CD4-positive, alpha-beta T cell (primary cell): ENCODE measurements at places on chromosomes 7 and 10. TPM values are rescaled to one million over a fixed set of nuclear protein-coding genes. Genes with fewer than 3 reads are reported as not detected.

VWDE gene
- 1.5 TPM for total RNA-seq

HSPA12A gene
- not detected for total RNA-seq

ANKRD30A gene
- not detected for total RNA-seq

PTPRZ1 gene
- total RNA-seq: not detected

DNA sequence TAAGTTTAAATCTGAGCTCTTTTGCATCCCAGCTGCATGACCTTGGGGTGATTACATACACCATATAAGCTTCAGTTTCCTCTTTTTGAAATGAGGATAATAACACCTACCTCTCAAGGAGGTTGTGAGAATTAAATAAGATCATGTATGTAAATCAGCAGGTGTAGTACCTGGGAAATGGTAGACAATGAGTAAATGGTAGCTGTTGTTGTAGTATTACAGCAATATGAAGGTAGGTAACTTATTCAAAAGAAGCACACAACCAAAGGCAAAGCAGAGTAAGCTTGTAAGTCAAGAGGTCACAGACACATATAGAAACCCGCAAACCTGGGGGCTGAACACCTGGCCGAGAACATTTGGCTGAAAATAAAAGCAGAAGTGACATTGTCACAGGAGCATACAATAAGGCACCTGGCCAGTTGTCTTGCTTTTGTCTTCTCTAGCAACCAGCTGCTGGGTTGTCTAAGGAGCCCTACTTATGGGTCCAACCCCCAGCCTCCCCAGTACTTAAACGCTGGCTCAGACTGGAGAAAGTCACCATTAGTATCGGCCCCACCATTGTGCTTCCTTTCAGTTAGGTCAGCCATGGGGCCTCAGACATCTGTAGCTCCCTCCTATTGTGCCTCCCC, 203.6 kb upstream of the MKLN1 start:
- DNase-seq: no peak
- H3K27me3 ChIP-seq: no peaks in the 10 kb centered on the region
- H3K4me1 ChIP-seq: no peaks in the 10 kb centered on the region
- H3K4me3 ChIP-seq: no peak overlapping the region
- H3K36me3 ChIP-seq: no peaks in the 10 kb centered on the region

- no peaks in the 10 kb centered on the region for H3K4me1 ChIP-seq
- H3K27me3 ChIP-seq: peaks cover 2% of the 10 kb centered on the region
- H3K36me3 ChIP-seq: no peaks in the 10 kb centered on the region
- no peak for DNase-seq
- H3K4me3 ChIP-seq: no peak overlapping the region
Observed at GRCh38 chr10:117581961-117582360, 39.4 kb downstream of the EMX2 start.

- no peaks in the 10 kb centered on the region for H3K27me3 ChIP-seq
- no peak overlapping the region for H3K4me3 ChIP-seq
- DNase-seq: no peak
- no peak overlapping the region for H3K27ac ChIP-seq
- H3K4me1 ChIP-seq: peaks cover 2% of the 10 kb centered on the region
Observed at GRCh38 chr7:151686826-151687225, 167.1 kb upstream of the RHEB start.

GRCh38 chr7:43302211-43302711, 189.8 kb downstream of the HECW1 start:
- H3K27me3 ChIP-seq: no peaks in the 10 kb centered on the region
- H3K4me1 ChIP-seq: no peaks in the 10 kb centered on the region
- no peak overlapping the region for H3K4me3 ChIP-seq
- no peak overlapping the region for H3K27ac ChIP-seq
